ENCODE measurements at places on chromosomes 3 and 15. TPM values are rescaled to one million over a fixed set of nuclear protein-coding genes. Genes with fewer than 3 reads are reported as not detected.
A peak's percentile ranks its signal among the peaks of the same experiment; 100 is the strongest.

The SCG5 gene
- total RNA-seq = 0.27 TPM

The LINGO1 gene
- under 0.01 TPM for total RNA-seq

The NDN gene
- total RNA-seq = 59.2 TPM

GRCh38 chr3:118618247-118619040 is 416.2 kb downstream of the IGSF11 start:
- DNase-seq = no peak

The IL20RB gene
- 0.54 TPM for total RNA-seq

The MNS1 gene
- total RNA-seq = 0.27 TPM

- DNase-seq = peak; percentile 71
Observed at GRCh38 chr3:72768936-72769335, 79.3 kb downstream of the SHQ1 start.
